Smooth muscle cell of the brain vasculature (primary cell): ENCODE measurements at places on chromosomes 6 and 20.

DNA sequence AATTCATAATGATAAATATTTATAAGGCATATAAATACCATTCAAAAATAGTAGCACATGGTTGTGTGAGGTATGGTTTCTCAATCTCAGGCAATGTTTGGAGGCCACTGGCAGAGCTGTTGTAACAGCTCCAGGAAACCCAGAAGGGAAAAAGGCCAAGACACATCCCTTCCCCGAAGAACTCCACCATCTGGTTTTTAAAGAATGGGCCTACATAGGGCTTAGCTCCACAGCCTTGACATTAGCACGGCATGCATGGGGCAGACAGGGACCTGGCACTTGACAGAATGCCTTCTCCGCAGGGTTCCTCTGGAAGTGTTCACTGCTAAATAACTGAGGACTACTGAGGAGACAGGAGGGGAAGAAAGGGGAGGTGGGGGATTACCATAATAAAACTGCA is 16.1 kb upstream of the FOXO3 start:
- DNase-seq = no peak

DNA sequence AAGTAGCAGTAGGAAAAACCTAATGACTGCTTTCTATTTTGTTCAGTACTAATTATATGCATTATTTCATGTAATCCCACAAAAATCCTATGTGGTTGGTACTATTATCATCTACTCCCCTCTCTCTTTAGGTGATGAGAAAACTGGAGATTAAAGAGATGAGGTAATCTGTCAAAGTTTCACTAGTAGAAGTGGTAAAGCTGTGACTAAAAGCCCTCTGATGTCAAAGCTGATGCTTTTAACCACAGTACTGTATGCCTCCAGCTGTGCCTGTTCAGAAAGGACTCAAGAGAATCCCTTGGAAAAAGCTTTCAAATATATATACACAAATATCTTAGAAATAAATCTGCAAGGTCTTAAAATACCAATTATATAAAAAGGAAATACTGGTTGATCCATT is 38.0 kb downstream of the PHIP start:
- peak; percentile 46 for DNase-seq

DNA sequence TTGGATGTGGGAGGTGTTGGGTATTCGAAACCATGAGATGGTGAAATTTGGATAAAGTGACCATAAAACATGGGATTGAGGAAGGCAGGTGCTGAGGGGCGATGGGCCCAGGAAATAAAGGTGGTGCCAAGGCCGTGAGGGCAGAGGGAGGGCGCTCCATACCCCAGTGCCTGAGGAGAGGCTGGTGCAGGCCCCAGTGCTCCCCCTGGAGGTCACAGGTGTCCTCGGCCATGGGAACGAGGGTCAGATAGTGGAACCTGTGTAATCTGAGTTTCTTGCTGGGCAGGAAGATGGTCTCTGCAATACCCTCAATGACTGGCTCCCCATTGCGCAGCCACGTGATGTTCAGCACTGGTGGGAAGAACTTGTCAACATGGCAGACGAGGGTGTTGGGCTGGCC is 16.2 kb downstream of the HLA-DPB1 start:
- no peak for DNase-seq

DNA sequence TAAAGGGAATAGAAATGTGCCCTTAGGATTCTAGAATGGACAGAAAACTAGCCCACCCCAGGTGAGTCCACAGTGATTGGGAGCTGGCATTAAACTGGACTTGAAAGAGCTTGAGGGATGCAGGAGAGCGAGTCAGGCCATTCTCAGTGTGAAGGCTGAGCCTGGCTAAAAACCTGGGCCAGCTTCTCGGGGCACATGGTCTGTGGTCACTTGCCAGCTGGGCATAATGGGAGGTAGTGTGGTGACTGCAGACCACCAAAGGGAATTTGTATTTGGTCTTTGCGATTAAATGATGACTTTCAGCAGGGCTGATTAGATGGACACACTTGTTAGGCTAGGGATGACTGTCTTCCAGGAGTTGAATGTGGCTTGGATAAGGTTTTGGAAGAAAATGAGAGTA is 71.3 kb downstream of the TULP4 start:
- DNase-seq = no peak
